A549 treated with Hydrocortisone at 1 μM for 4 hours (cell line): ENCODE measurements at places on chromosomes 12 and 14. TPM values are rescaled to one million over a fixed set of nuclear protein-coding genes. Genes with fewer than 3 reads are reported as not detected.

KRT6A gene
- total RNA-seq: 10.3 to 13.4 TPM (median 11.2 TPM) in 5 replicates

TMEM52B gene
- total RNA-seq: 0.06 to 0.28 TPM (median 0.22 TPM) in 5 replicates

DACT1 gene
- 0.42 to 0.62 TPM (median 0.58 TPM) in 5 replicates for total RNA-seq

ATXN7L3B gene
- 13.1 to 19.5 TPM (median 16.0 TPM) in 5 replicates for total RNA-seq

HECTD4 gene
- total RNA-seq: 12.2 to 13.5 TPM (median 12.5 TPM) in 5 replicates

KRT8 gene
- total RNA-seq: 4,606 to 5,335 TPM (median 5,083 TPM) in 5 replicates

STAC3 gene
- total RNA-seq: 0.18 to 0.36 TPM (median 0.30 TPM) in 5 replicates

TSHR gene
- not detected in 5 replicates for total RNA-seq

ACSS3 gene
- total RNA-seq: 0.08 TPM in 1 of 5 replicates, not detected in the others

TMEM119 gene
- 0.17 to 0.20 TPM in 2 of 5 replicates, not detected in the others for total RNA-seq

DAO gene
- not detected in 5 replicates for total RNA-seq

TMEM260 gene
- 3.9 to 5.1 TPM (median 4.6 TPM) in 5 replicates for total RNA-seq

TOMM20L gene
- 0.20 TPM in 1 of 5 replicates, not detected in the others for total RNA-seq

FGD4 gene
- 12.4 to 23.0 TPM (median 18.2 TPM) in 5 replicates for total RNA-seq

BEST3 gene
- total RNA-seq: 0.90 to 2.0 TPM (median 1.2 TPM) in 5 replicates
